Uterus (tissue), 4 donors: ENCODE measurements at places on chromosomes 2 and 18.
A peak's percentile ranks its signal among the peaks of the same experiment; 100 is the strongest.

DNA sequence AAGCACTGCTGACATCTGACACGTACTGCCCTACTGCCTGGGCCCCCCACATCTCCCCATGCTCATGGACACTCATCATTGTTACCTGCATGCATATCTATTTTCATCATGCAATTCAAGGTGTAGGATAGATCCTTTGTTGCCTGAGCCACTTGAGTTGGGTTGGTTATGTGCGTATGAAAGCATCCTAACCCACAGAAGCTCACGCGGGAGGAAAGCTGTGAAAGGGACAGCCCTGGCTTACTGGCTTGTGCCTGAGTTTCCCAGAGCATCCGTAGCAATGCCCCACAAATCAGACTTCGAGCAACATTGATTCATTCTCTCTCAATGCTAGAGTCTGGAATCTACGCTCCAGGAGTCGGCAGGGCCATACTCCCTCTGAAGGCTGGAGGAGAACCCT lies 285.5 kb downstream of the PHLPP1 start:
- no peaks in the 10 kb centered on the region for H3K27me3 ChIP-seq
- no peak for DNase-seq

DNA sequence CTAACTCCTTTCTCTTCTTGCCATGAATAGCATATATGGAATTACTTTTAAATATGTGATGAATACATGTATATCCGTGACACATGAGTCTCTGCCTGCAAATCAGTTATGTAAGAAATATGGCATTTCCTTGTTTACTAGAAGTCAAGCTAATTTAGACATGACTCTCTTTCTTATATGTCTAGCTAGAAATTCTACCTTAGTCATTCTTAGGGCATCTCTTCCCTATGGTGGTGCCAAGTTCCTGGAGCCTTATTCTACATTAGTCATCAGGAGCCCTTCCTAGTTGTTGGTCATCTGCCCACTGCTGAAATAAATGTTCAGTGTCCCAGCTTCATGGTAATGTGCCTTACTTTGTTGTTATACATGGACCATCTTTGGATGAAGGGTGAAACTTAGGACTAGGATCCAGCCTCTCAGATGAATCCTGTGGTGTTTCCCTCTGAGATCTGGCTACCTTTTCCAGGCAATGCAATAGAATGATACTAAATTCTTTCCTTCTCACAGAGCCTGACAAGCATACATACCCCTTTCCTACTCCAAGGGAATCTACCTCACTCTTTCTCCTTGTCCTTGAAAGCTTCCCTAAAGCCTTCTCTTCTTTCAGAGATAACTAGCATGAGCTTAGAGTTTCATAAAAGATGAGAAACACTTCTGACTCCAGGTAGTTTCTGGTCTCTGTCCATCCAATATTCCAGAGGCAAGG lies 415.3 kb upstream of the VWC2L start:
- H3K4me3 ChIP-seq: no peak overlapping the region
- H3K27ac ChIP-seq: no peak overlapping the region
- DNase-seq: no peak

DNA sequence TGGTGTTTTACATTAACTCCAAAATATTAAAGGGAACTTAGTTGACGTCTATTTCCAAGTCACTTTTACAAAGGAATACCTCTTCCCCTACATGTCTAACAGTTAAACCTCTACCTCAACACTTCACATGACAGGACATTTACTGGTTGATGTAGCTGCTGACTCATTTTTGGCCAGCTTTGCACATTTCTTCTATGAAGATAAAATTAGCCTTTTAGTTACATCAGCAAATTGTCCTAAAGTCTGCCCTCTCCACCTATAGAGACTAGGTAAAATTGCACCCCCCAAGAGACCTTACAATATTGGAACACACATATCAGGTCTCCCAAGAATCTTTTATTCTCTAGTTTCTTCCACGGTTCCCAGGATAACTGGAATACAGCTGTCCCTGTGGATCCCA lies 10.1 kb upstream of the CERS6 start:
- no peaks in the 10 kb centered on the region for H3K27me3 ChIP-seq
- H3K27ac ChIP-seq: no peak overlapping the region
- H3K4me3 ChIP-seq: no peak overlapping the region
- DNase-seq: no peak
- H3K4me1 ChIP-seq: no peaks in the 10 kb centered on the region

DNA sequence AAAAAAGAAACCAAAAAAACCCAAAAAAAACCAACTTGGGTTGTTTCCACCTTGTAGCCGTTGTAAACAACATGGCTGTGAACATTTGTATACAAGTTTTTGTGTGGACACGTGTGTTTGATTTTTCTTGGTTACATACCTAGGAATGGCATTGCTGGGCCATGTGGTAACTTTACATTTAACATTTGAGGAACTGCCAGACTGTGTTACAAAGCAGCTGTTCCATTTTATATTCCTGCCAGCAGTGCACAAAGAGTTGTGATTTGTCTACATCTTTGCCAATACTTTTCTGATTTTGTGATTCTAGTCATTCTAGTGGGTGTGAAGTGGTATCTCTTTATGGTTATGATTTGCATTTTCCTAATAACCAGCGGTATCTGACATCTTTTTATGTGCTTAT lies 22.5 kb downstream of the LPIN1 start:
- H3K36me3 ChIP-seq: no peaks in the 10 kb centered on the region
- H3K27me3 ChIP-seq: no peaks in the 10 kb centered on the region
- no peak for DNase-seq
- H3K27ac ChIP-seq: no peak overlapping the region
- H3K4me3 ChIP-seq: no peak overlapping the region

DNA sequence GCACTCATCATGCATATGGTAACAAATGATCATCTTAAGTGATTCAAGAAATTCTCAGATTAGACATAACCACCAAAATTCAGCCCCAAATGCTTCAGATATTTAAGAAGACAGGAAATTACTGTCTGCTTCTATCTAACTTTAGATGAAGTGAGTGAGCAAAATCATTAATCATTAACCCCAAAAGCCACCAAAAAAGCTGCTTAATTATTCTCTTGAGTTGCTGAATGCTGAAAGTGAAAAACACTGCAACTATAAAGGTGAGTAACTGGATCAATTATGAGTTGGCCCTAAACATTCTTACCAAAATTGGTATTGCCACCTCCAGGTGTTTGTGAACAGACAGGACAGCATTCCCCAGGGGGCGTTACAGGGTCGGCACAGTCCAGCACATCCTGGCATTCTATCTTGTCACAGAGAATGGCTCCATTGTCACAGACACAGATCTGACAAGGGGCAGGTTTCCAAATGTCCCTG lies 69.6 kb downstream of the COL5A2 start:
- no peak overlapping the region for H3K4me3 ChIP-seq
- H3K36me3 ChIP-seq: no peaks in the 10 kb centered on the region
- no peaks in the 10 kb centered on the region for H3K4me1 ChIP-seq
- no peaks in the 10 kb centered on the region for H3K27me3 ChIP-seq
- no peak overlapping the region for H3K27ac ChIP-seq
- no peak for DNase-seq

DNA sequence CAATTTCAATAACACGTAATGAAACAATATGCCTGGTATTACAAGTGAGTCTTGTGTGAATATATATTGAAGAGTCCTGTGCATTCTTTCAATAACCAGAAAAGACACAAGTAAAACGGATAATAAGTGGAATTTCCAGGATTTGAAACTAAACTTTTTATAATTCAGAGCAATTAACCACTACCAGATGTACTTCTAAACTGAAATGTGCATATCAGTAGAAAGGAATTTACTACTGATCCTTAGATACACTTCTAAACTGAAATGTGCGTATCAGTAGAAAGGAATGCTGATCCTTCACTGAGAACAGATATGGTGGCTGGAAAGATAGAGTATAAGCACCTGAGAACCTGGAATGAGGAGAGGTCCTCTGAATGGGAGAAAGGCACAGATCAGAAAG lies 470.9 kb upstream of the SPHKAP start:
- no peak overlapping the region for H3K4me3 ChIP-seq
- no peak for DNase-seq
- H3K27me3 ChIP-seq: no peaks in the 10 kb centered on the region
- H3K36me3 ChIP-seq: no peaks in the 10 kb centered on the region

DNA sequence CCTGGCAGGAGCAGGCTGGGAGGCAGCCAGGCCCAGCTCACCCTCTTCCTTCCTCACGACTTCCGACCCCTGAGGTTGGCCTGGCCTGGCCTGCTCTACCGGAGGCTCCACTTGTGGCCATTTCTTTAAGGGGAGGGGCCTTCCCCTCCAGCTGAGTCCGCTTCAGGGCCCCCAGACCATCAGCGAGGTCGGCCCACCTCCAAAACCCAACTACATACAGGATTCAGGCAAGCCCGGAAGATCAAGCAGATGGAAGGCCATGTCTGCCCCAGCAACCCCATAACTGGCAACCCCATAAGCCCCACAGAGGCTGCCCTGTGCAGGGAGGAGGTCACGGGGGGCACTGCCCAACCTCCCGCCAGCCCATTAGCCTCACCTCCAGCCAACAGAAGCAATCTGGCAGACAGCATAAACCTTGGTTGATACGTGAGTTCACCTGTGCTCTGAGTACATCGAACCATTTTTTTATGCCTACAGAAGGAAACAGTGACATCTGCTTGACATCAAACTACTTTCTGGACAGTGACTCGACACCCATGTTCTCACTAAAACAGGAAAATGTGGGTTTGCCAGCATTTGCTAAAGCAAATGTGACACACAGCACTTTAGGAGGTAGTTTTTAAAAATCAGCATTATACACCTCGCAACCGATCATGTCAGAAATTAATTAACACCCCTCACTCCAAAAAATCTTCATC lies 98.9 kb downstream of the EIPR1 start:
- no peak overlapping the region for H3K4me3 ChIP-seq
- no peak overlapping the region for H3K27ac ChIP-seq
- peaks cover 5% of the 10 kb centered on the region for H3K4me1 ChIP-seq
- H3K27me3 ChIP-seq: no peaks in the 10 kb centered on the region

GRCh38 chr18:79471046-79471445 lies 75.3 kb downstream of the NFATC1 start:
- no peak overlapping the region for H3K27ac ChIP-seq
- H3K4me3 ChIP-seq: no peak overlapping the region
- no peaks in the 10 kb centered on the region for H3K27me3 ChIP-seq
- no peak for DNase-seq

DNA sequence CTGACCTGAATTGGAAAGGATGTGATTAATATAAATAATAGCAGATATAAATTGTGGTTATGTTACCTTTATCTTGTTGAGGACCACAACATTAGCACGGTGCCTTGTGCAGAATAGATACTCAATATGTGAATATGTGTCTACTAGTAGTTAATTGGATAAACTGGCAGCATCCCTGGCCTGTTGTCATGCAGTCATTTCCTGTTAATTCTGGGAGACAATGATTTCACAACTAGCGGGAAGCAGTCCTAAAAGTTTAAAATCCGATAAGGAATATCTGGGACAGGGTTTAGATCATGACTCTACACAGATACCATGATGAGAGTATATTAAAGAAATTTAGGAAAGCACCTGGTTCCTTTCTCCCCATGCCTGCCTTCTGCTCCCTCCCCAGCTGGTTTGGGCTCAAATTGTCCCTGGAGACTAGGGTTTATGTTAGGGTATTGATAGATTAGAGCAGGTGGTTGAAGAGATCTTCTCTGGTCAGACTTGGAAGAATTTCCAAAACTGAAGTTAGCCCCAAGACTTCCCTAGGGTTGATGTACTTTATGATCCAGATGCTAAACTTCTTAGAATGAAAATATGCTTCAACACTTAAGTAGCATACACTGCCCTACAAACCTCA lies 32.8 kb downstream of the CYBRD1 start:
- no peak overlapping the region for H3K27ac ChIP-seq
- no peak for DNase-seq
- H3K27me3 ChIP-seq: no peaks in the 10 kb centered on the region
- H3K4me1 ChIP-seq: no peaks in the 10 kb centered on the region
- H3K4me3 ChIP-seq: no peak overlapping the region

- H3K4me3 ChIP-seq: no peak overlapping the region
- H3K27ac ChIP-seq: no peak overlapping the region
- no peaks in the 10 kb centered on the region for H3K36me3 ChIP-seq
- no peak for DNase-seq
- H3K4me1 ChIP-seq: peaks cover 4% of the 10 kb centered on the region
Measured at GRCh38 chr2:191690327-191690726, 12.4 kb downstream of the NABP1 start.

- no peaks in the 10 kb centered on the region for H3K4me1 ChIP-seq
- H3K27ac ChIP-seq: no peak overlapping the region
- no peaks in the 10 kb centered on the region for H3K36me3 ChIP-seq
Measured at GRCh38 chr2:68388358-68388757, 23.3 kb downstream of the PLEK start.

GRCh38 chr2:121677855-121678254 lies 28.6 kb upstream of the CLASP1 start:
- H3K4me1 ChIP-seq: no peaks in the 10 kb centered on the region
- H3K27me3 ChIP-seq: no peaks in the 10 kb centered on the region
- DNase-seq: no peak
- H3K27ac ChIP-seq: no peak overlapping the region
- H3K36me3 ChIP-seq: no peaks in the 10 kb centered on the region

GRCh38 chr18:55338978-55339650 lies 248.9 kb downstream of the TCF4 start:
- no peak overlapping the region for H3K4me3 ChIP-seq
- H3K27ac ChIP-seq: peak overlapping the region; percentile 63
- no peak for DNase-seq
- no peaks in the 10 kb centered on the region for H3K36me3 ChIP-seq

DNA sequence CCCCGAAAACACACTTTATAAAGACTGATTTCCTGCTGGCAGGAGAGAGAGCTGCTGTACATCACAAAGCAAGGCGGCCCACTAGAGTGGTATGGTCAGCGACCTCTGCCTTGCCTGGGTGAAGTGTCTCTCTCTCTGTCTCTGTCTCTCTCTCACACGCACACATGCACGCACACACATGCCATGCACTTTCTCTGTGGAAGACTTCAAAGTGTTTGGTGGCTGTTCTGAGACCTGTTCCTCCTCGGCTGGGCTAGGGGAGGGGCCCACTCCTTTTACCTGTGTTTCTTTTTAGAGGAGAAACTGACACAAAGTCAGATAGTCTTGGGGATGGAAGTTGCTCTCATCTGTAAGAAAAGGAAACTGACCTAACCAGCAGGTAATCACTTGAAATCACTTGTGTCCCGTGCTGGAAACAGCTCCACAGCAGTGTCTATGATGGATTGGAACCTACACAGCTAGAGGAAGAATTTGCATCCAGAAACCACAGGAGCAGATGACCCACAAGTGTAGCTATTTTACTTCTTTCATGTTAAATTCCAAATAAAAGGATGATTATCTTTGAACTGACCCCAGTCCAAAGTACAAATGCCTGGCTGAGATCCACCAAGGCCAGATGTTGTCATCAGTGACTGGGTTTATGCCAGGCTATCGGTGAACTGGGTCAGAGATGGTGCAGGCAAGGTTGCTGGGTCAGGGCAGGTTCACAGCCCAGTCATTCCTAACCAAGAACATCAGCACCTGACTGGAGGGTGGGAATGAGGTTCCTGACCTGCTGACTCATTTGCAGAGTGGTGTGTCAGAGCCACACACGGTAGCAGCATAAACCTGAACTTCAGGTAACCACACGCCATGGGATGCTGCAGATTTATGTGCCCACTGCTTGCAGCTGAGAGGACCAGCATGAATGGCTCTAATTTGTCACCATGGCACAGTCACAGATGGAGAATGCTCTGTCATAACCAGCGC lies 63.0 kb downstream of the NPAS2 start:
- H3K36me3 ChIP-seq: no peaks in the 10 kb centered on the region
- no peaks in the 10 kb centered on the region for H3K27me3 ChIP-seq
- no peak overlapping the region for H3K4me3 ChIP-seq
- no peak overlapping the region for H3K27ac ChIP-seq
- no peak for DNase-seq
